ENCODE measurements at places on chromosomes 7 and 10.

DNA sequence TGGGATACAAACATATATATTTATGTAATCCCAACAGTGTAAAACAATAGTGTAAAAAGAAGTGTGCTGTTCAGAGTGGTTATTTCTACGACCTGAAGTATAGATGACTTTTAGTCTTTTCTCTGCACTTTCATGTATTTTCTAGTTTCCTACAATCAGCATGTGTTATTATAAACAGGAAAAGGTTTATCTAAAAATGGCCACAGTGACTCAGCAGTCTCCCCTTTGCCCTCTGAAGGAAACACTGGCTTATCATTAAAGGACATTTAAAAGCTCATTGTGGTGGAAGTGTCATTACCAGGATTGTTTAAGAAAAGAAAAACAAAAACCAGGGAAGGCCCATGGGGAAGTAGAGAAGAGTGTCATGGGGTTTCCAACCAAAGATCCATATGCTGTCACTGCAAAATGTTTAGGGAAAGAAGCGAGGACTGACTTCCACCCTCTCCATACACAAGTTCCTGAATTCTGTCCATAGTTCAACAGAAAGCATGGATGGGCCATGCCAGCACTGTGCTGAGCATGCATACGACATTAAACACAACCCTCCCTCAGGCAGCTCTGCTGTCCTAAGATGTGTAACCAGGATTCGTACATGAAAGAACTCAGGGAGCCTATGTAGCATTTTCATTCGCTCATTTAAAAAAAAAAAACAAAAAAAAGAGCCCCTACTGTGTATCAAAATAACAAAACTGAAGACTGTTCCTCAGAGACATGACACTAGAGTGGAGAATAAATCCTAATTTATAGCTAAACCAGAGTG, 10.2 kb downstream of the CYREN start:
- DNase-seq, result no peak

- no peak for DNase-seq
Measured at GRCh38 chr10:71134732-71135211, 77.6 kb upstream of the UNC5B start.

- no peak for DNase-seq
Measured at GRCh38 chr10:84530724-84531325, 202.4 kb downstream of the CCSER2 start.

DNA sequence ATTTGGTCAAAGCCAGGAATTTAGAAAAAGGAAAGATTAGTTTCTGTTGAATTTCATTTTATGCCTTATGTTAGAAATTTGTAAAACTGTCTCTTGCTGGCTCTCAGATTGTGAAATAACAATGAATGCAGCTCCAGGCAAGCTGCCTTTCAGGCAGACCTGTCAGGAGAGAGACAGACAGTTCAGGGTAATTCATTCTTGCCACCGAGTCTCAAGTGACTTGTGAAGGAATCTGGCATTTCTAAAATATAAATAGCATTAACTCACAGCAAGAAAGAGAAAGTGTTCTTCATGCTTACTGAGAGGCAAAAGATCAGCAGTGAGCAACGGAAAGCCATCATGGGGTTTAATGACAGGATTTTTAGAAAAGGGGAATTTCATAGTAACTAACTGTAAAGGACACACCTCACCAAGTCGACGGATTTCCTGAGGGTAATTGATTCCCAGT, 442.3 kb upstream of the AKR1E2 start:
- no peak for DNase-seq

DNA sequence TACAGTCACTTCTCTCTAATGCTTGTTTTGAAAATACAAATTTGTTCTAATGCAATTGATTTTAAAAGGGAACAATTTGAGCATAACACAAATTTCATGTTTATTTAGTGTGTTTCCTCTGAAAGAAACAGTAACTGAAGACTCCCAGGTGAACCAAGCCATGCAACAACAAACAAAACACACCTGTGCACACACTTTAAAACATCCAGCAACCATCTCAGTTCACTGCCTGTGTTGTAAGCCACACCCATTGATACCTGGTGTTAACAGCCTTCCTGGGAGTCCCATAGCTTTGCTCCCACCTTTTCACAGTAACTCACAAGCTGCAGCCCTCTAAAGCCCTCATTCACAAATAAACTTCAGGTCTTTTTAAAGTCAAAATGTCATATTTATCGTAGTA, 89.3 kb downstream of the DOCK4 start:
- DNase-seq, result no peak

DNA sequence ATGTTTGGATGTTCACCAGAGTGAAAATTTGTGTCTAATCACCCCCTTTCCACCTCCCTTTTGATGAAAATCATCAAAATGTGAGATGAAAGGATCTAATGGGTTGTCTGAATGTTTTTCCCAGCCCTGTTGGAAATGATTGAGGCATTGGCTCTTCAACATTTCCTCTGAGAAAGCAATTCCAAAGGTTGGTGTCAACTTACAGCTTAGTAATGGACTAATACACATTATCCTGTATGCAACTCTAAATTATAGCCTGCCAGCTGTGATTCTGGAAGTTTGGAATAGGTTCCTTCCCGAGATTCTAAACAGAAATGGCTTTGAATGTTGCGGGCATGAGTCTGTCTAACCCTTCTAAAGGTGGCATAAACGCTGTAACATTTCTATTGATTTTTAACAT, 152.9 kb downstream of the DYNC1I1 start:
- DNase-seq, result no peak

DNA sequence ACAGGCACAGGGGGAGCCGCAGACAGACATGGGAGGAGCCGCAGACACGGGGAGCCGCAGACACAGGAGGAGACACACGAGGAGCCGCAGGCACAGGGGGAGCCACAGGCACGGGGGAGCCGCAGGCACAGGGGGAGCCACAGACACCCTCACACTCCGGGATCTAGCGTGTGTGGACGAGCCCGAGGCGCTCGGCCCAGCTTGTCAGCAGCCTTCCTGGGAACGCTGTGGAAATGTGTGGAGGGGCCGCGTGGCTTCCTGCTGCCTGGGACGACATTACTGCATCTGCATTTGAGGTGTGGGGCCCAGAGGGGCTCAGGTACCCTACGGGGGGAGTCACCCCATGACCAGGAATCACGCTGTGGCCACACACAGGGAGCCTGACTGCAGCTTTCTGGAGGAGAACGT, 313.2 kb downstream of the PTPRN2 start:
- DNase-seq, result no peak

GRCh38 chr7:18511351-18512140, 16.0 kb downstream of the HDAC9 start:
- no peak for DNase-seq

DNA sequence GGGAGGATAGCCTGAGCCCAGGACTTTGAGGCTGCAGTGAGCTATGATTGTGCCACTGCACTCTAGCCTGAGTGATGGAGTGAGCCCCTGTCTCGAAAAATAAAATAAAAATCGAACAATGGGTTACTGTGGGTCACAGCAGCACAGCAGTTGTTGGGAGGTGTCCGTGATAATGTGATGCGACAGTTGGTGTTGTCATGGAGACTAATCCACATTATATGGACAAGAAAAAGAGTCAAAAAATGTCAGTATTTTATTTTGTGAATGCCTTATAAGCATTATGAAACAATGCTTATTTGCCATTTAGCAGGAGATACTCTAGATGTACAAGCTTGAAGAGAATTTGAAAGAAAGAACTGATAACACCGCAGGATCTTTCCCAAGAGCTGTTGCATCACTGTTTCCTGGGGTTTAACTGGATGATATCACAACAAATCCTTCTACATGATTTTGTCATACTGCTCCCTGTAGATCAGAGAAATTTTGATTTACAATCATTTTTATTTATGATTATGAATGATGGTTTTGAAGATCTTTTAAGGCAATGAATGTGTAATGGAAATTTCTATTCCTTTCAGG, 195.4 kb downstream of the BAMBI start:
- DNase-seq, result no peak

GRCh38 chr10:133347710-133348517, 741 bp downstream of the PRAP1 start:
- DNase-seq, result no peak

- no peak for DNase-seq
Measured at GRCh38 chr7:157469181-157470016, 132.6 kb downstream of the DNAJB6 start.

- DNase-seq, result no peak
Measured at GRCh38 chr10:125707541-125708468, 11.7 kb upstream of the EDRF1 start.

GRCh38 chr7:20804345-20804744, 17.7 kb upstream of the SP8 start:
- DNase-seq, result no peak

DNA sequence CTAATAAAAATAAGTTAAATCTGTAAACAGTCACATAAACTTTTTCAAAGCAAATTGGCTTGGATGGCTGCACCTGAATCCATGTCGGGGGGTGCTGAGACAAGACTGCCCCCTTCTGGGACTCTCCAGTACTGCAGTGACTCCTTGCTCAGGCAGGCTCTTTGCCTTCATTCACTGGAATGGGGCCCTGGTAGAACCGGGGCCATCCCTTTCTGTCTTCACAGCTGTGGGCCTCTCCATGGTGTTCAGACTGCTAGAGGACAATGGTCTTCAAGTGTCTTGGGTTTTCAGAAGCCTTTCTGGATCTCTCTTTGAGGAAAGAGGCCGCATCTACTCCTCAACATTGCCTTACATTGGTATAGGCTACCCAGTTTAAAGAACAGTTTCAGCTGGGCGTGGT, 16.1 kb upstream of the IMPDH1 start:
- DNase-seq, result no peak

DNA sequence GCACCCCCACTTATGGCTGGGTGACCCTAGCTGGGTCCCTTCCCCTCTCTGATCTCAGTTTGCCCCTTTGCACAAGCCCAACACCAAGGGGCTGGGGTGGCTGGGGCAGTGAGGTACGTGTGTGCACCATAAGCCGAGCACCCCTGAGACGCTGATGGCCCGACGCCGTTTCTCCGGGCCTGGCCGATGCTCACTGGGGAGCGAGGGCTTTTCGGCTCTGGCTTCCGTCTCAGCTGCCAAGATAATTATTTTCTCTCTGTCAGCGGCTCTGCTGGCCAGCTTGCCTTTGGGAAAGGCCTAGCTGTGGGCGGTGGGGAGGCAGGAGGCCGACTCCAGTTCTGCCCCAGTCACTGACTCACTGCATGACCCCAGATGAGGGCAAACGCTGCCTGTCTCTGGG, 91.0 kb downstream of the ZMIZ1 start:
- no peak for DNase-seq

GRCh38 chr7:94190599-94191061, 186.5 kb upstream of the BET1 start:
- no peak for DNase-seq

DNA sequence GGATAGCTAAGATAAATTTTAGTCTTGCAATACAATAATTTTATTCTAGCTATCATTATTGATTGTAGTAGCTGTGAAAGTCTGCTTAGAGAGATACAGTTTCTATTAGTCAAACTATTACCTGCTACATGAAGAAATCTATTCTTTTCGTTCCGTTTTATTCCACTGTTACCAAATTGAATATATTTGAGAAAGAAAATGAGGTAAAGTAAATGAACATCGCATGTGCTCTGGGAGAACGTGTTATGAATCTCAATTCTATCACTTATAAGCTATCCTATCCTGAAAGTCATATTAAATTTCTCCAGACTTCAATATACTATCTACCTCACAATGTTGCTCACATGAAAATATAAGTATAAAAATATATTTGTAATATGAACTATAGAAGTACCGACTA, 21.3 kb downstream of the GRM3 start:
- DNase-seq, result no peak

GRCh38 chr10:125479059-125479458, 203.9 kb downstream of the TEX36 start:
- DNase-seq, result no peak

GRCh38 chr10:51214207-51215196, 140.2 kb downstream of the PRKG1 start:
- DNase-seq, result no peak

- DNase-seq, result no peak
Measured at GRCh38 chr7:91299952-91300775, 35.9 kb downstream of the FZD1 start.

All from iPS DF 6.9 (cell line).